Thoracic aorta endothelial cell (primary cell): ENCODE measurements at places on chromosomes 6 and 20. TPM values are rescaled to one million over a fixed set of nuclear protein-coding genes. Genes with fewer than 3 reads are reported as not detected.

Gene GHRH
- total RNA-seq, result not detected in 2 replicates

Gene SHLD1
- 1.5 and 3.9 TPM in 2 replicates for total RNA-seq

Gene MED20
- 39.8 and 40.3 TPM in 2 replicates for total RNA-seq

Gene SLC17A5
- 17.1 and 18.2 TPM in 2 replicates for total RNA-seq

Gene VWA7
- total RNA-seq, result 0.27 and 0.29 TPM in 2 replicates
